ENCODE measurements at places on chromosomes 16 and 17.

- DNase-seq, result no peak
Observed at GRCh38 chr17:73228748-73229236, 32.9 kb downstream of the CPSF4L start.

DNA sequence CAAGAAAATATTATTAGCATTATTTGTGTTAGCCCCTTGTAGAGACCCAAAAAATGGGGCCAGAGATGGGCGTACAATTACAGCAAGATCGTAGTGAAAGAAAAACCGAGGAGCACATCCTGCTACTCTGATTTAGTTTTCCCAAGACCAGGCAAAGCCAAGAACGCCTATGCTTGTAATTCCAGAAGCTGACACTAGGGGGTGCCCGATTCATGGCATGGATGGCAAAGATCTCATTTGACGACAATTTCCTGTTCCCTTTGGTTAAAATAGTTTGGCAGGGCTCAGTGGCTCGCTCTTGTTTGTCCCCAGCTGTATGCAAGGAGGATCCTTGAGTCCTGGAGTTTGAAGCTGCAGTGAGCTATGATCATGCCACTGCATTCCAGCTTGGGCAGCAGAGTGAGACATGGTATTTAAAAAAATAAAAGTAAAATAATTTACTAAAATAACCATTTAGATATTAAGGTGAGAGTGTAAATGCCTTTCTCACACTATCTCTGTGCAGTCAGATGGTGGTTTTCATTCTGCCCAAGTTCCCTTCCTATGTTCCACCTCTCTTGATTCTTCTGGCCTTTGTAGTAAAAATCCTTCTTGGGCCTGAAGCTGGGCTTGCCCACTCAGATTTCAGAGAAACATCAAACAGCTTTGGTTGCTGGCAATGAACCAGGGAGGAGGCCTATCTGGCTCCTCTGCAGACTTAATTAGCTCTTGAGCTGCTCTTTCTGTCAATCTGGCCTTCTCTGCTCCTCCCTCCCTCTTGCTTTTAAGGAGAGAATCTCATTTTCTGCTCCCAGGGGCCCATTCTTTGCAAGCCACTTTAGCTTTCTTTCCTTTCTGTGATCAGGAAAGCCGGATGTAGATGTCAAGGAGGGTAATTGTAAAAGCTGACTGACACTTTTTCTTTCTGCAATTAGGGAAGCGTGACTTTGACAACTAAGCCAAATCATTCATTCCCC, 31.2 kb downstream of the TMEM238L start:
- DNase-seq, result no peak

DNA sequence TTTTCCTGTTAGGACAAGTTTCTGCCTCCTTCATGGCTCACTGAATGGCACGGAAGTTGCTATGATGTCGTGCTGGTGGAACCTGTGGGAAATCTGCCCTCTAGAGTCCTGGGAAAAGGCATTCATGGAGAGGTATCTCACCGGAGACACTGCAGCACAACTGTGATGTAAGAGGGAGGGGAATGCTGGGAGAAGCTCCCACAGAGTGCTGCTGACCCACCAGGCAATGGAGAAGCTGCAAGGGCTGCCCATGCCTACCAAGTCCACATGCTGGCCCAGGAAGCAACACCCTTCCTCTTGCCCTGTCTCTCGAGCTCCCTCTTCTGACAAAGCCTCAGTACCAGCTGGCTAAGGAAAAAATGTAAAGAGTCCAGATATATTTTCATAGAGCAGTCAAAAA, 45.2 kb upstream of the SLC5A11 start:
- no peak for DNase-seq

DNA sequence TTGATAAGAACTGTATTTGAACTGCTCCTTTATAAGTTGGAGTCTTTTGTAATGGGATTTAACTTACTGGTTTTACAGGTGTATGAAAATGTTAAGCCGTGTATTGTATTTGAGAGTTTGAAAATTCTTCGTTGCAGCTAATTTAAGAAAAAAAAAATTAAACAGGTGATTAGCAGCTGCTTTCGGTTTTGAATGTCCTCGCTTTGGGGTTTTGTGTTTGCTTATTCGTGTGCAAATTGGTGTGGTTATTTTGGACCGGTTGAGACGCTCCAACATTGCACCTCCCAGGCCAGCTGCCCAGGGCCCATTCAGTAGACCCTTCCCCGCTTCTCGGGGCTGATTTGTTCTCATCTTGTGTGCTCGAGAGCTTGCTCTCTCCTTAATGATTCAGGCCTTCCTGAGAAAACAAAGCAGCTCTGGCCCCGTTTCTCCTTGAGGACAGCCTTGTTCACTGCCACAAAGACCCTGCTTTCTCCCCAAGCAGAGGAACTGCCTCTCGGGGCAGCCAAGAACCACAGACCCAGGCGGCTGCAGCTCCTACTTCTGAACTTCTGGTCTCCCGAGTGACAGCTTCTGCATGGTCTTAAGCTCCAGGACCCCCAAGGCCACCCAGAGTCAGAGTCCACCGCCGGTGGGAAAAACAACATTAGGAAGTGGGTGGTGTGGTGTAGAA, 100.5 kb downstream of the MSI2 start:
- no peak for DNase-seq

DNA sequence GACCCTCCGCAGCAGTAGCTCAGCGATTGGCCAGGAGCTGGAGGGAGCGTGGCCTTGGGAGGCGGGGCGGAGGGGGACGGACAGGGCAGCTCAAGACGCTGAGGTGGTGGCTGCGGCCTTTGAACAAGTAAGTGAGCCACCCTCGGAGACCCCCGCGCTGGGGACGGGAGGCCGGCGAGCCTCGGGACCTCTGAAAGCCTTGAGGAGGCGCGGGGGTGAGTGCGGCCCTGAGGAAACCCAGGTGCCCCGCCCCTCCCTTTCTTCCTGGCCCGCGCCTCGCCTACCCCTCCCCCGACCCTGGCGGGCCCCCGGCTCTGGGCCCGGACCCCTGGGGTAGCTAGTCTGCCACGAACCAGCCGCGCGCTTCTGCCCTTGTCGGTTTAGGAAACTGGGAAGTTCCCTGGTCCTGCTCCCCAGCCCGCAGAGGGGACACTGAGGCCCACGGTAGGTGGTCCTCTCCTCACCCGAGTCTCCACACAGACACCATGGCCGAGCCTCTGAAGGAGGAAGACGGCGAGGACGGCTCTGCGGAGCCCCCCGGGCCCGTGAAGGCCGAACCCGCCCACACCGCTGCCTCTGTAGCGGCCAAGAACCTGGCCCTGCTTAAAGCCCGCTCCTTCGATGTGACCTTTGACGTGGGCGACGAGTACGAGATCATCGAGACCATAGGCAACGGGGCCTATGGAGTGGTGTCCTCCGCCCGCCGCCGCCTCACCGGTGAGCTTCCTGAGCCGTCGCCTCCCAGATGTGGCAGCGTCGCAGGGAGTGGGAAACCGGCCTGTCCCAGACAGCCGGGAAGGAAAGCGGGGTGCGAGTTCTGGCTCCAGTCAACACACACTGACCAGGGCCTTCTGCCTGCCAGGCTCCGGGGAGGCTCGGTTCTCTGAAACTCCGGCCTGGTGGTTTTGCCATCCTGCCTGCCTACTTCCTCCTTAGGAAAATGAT, at the start of gene MAPK7:
MAPK7 (plus strand) TSS at position 83 of the 945 bp plus-strand sequence; CDS start at position 486, 403 bp downstream.
- DNase-seq, result no peak

DNA sequence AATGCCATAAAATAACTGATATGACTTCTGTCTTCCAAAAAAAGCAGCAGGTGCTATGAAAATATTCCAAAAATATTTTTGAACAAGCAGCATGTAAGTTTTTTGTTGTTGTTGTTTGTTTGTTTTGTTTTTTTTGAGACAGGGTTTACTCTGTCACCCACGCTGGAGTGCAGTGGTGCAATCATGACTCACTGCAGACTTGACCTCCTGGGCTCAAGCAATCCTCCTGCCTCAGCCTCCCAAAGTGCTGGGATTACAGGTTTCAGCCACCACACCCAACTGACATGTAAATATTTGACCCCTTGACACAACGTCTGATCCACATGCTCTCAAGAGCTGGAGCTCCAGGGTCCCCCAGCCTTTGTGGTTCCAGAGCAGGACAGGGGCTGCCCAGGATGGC, 98.4 kb downstream of the LITAF start:
- no peak for DNase-seq

DNA sequence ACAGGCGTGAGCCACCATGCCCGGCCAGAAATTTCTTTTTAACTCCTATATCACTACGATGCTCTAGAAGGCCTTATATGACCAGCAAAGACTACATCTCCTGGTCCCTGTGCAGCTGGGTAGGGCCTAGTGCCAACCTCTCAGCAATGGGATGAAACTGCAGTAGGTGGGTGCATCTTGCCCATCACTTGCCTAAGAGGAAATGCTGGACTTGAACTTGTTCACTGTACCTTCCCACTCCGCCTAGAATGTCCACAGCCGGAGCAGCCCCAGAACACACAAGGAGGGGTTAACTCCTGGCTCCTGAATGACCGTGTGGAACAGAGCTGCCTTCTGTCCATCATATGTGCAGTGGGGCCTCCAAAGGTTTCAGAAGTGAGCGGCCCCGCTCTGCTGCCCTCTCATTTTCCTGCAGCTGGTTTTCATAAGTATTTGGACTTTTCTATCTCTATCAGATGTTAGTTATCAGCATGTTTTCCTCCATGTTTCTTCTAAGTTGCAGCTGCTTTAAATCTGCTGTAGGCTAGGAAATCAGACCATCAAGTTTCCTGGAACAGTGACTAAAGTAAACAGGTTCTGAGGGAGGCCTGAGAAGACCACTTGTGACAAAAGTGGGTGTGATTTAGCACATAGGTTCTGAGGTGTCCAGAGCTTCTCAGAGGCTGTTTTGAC, 52.5 kb downstream of the WSB1 start:
- no peak for DNase-seq

- no peak for DNase-seq
Observed at GRCh38 chr17:78763561-78763960, 18.5 kb downstream of the CYTH1 start.

- no peak for DNase-seq
Observed at GRCh38 chr17:76365256-76365903, 11.7 kb upstream of the PRPSAP1 start.

DNA sequence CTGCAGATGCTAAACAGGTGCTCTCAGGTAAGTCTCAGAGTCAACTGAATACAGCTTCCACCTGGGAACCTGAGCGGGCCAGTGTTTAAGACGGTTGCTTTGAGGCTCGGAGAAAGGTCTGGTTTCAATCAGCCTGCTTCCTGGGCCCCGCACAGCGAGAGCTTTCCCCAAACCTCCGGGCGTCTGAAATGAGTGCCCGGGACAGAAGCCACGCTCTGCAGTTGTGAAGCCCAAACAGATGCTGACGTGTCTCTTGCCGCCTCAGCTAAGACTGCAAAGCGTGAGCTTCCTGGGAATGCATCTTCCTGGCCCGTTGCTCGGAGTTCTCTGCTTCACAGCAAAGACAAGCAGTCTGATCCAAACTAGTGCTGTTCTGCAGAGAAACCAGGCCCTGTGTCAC, 36.7 kb downstream of the PLXDC1 start:
- DNase-seq, result no peak

DNA sequence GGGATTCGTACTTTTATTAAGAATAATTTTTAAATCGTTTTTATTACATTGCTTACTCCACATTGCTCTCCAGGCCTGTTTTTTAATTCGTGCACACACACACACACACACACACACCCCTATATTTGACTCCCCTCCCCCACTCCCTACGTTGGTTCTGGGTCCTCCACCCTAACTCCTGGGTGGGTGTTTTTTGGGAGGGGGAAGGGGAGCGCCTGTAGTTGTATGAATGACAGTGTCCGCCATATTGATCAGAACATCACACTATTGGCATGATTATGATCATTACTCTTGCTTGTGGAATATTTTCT, 1.3 kb downstream of the GNAO1 start:
- no peak for DNase-seq

DNA sequence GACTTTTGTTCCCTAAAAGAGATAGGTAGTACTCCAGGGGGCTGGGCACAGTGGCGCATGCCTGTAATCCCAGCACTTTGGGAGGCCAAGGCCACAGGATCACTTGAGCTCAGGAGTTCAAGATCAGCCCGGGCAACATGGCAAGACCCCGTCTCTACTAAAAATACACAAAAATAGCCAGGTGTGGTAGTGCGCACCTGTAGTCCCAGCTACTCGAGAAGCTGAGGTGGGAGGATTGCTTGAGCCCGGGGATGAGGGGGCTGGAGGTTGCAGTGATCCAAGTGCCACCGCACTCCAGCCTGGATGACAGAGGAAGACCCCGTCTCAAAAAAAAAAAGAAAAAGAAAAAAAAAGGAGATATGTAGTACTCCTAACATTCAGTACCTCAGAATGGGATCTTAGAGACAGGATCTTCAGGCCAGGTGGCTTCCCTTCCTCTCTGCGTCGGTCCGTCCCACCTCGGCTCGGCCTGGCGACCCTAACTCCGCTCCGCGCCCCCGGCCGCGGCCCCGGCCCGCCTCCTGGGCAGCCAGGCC, 89.6 kb downstream of the CDC27 start:
- no peak for DNase-seq

DNA sequence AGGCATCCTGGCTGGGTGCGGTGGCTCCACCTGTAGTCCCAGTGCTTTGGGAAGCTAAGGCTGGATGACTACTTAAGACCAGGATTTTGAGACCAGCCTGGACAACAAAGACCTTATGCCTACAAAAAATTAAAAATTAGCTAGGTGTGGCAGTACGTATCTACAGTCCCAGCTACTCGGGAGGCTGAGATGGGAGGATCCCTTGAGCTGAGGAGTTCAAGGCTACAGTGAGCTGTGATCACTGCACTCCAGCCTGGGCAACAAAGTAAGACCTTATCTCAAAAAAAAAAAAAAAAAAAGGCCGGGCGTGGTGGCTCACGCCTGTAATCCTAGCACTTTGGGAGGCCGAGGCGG, 6.1 kb downstream of the MVP start:
- no peak for DNase-seq

GRCh38 chr17:78913115-78913514, 10.1 kb upstream of the CEP295NL start:
- DNase-seq, result no peak

GRCh38 chr17:4175921-4176807, 33.2 kb downstream of the CYB5D2 start:
- DNase-seq, result no peak

GRCh38 chr16:27982184-27982583, 81.3 kb downstream of the GSG1L start:
- DNase-seq, result no peak

- no peak for DNase-seq
Observed at GRCh38 chr17:733743-734142, 1.3 kb downstream of the TLCD3A start.

- no peak for DNase-seq
Observed at GRCh38 chr16:10812312-10813098, 6.1 kb downstream of the TVP23A start.

DNA sequence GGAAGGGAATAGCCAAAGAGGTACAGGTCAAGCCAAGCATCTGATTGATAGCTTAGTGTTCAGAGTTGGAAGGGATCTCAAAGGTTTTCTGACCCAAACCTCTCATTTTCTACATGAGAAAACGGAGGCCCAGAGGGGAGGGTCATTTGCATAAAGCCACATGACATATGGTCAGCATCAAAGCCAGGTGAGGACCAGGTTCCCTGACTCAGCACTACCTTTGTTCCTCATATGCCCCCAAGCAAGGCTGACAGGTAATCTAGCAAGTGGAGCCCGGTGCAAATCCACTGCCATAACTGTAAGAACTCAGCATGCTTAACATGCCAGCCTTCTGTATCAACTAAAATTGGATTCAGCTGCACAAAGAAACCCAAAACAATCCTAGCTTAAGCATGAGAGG, 28.2 kb upstream of the CCL1 start:
- no peak for DNase-seq

GRCh38 chr17:38448208-38448771, 20.0 kb downstream of the ARHGAP23 start:
- DNase-seq, result no peak

- no peak for DNase-seq
Observed at GRCh38 chr17:8443756-8444155, 8.1 kb downstream of the NDEL1 start.

- DNase-seq, result no peak
Observed at GRCh38 chr17:36845916-36846315, 91.4 kb upstream of the LHX1 start.

GRCh38 chr16:55836158-55836611, 3.3 kb upstream of the CES1 start:
- no peak for DNase-seq

All from activated T-cell treated with anti-CD3 and anti-CD28 coated beads for 1 hour (primary cell).